ENCODE measurements at places on chromosomes 16 and 17.

GRCh38 chr17:32596628-32597027 lies 109.8 kb downstream of the CDK5R1 start:
- DNase-seq, result peak; percentile 96

GRCh38 chr17:68290268-68290954 lies 516 bp downstream of the SLC16A6 start:
- DNase-seq, result no peak

- no peak for DNase-seq
Observed at GRCh38 chr17:39604911-39605491, 2.7 kb downstream of the NEUROD2 start.

DNA sequence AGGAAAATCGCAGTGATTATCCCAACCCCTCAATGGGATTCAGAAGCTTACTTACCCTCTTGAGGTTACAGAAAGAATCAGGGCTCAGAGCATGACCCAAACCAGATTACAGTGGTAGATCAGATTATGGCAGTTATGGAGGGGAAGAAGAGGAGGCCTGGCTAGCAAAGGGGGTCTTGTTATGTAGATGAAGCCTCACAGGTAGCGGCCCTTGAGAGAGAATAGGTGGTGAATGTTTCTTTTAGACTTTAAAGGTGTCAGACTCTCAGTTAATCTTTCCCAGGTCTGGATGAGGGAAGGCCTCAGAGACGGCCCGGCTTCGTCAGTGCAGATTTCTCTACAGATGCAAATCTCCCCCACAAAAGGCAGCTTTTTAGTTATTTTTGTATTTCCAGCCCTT lies 15.6 kb downstream of the RNF112 start:
- DNase-seq, result no peak

GRCh38 chr16:58063377-58064076 lies 38.0 kb downstream of the MMP15 start:
- no peak for DNase-seq

GRCh38 chr16:88787579-88788314 lies 2.7 kb upstream of the PIEZO1 start:
- no peak for DNase-seq

DNA sequence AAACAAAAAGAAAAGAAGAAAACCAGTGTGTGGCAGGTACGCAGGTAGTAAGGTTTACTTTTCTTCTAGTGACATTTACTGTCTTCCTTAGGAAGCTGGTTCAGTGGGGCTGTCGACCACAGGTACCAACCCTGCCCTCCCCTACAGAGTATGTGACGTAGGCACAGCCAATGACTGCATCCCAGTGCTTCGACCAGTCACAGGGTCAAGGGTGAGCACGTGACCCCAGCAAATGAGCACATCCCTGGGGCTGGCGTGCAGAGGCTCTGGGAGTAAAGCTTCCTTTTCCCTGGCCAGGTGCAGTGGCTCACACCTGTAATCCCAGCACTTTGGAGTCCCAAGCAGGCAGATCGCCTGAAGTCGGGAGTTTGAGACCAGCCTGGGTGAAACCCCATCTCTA lies 38.9 kb upstream of the PLCG2 start:
- no peak for DNase-seq
